ENCODE measurements at places on chromosomes 1 and 21. TPM values are rescaled to one million over a fixed set of nuclear protein-coding genes. Genes with fewer than 3 reads are reported as not detected.

EXO1 gene
- not detected for total RNA-seq

PROK1 gene
- not detected for total RNA-seq

PCP4 gene
- total RNA-seq: 2.1 TPM

HOOK1 gene
- 23.2 TPM for total RNA-seq

CDA gene
- 0.16 TPM for total RNA-seq

LMX1A gene
- total RNA-seq: not detected

KCNJ9 gene
- not detected for total RNA-seq

KRTAP19-8 gene
- total RNA-seq: not detected

FLG gene
- total RNA-seq: not detected

NFASC gene
- total RNA-seq: 7.5 TPM

SUCO gene
- 47.4 TPM for total RNA-seq

TAL1 gene
- 0.46 TPM for total RNA-seq

- no peak for DNase-seq
Observed at GRCh38 chr1:202498542-202498941, 150.0 kb downstream of the PPP1R12B start.

DNA sequence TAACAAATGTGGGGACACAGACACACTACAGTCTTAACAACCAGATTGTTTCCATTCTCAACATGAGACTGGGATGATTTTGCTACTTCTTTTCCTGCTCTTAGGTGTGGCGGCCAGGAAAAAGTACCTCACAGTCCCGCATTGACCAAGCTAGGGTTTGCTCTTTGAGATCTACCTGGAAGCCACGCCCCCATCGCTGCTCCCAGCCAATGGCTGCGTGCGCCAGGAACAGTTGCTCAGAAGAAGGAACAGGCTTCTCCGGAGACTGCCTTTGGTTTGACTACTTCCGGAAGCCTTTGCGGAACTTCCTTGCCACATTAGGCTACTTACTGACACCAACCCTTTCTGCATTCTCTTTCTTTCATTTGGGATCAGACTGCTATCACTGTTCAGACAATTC, 44.2 kb upstream of the PLD5 start:
- no peak for DNase-seq

GRCh38 chr21:44991538-44992483, 52.0 kb downstream of the SLX9 start:
- DNase-seq: peak; percentile 19

DNA sequence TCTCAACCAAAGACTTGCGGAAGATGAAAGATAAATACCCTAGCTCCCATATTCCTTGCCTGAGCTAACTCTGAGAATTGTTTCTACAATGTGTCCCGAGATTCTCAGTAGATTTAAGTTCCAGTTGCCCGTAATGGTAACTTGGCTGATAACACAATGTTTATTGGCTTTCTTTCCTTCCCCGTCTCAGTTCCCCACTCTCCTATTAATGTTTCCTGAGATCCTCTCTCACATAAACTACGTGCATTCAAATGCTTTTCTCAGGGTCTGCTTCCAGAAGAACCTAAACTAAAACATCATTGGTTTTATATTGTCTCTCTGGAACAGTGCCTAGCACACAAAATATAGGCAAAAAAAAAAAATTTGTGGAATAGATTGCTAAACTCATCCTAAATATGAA, 794.2 kb upstream of the ADGRL2 start:
- DNase-seq: no peak

- no peak for DNase-seq
Observed at GRCh38 chr1:65175171-65176055, 27.4 kb downstream of the AK4 start.

- peak; percentile 64 for DNase-seq
Observed at GRCh38 chr1:214328770-214329469, 48.0 kb downstream of the SMYD2 start.

- no peak for DNase-seq
Observed at GRCh38 chr1:182596934-182597333, 7.3 kb downstream of the RGS16 start.

DNA sequence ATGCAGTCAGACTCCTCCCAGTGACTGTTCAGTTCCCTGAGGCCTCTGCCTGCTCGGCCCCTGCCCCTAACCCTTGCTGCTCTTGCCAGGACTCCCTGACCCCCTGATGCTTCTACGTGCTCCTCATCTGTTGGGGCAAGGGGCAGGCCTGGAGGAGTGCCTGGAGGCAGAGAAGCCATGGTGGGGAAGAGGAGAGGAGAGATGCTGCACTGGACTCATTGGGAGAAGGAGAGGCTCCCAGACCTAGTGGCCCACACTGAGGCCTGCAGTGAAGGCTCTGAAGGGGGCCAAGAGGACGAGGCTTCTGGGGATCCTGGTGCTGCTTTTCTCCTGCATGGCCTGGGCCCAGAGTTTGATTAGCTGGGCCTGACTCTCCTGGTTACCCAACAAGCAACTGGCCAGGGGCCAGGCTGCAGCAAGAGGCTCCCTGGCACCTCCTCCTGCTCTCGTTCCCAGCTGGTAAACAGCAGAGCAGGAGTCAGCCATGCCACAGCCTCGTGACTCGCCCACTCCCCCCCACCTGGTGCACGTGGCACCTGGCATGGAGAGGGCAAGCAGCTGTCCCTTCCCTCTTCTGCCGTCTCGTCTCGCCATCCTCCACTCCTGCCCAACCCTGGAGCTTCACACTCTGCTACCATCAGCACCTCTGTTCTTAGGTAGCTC, 847 bp upstream of the RORC start:
- DNase-seq: peak; percentile 99

GRCh38 chr1:89901957-89902669, 81.3 kb downstream of the LRRC8D start:
- no peak for DNase-seq

GRCh38 chr1:184661801-184662200, 92.9 kb downstream of the EDEM3 start:
- DNase-seq: no peak

DNA sequence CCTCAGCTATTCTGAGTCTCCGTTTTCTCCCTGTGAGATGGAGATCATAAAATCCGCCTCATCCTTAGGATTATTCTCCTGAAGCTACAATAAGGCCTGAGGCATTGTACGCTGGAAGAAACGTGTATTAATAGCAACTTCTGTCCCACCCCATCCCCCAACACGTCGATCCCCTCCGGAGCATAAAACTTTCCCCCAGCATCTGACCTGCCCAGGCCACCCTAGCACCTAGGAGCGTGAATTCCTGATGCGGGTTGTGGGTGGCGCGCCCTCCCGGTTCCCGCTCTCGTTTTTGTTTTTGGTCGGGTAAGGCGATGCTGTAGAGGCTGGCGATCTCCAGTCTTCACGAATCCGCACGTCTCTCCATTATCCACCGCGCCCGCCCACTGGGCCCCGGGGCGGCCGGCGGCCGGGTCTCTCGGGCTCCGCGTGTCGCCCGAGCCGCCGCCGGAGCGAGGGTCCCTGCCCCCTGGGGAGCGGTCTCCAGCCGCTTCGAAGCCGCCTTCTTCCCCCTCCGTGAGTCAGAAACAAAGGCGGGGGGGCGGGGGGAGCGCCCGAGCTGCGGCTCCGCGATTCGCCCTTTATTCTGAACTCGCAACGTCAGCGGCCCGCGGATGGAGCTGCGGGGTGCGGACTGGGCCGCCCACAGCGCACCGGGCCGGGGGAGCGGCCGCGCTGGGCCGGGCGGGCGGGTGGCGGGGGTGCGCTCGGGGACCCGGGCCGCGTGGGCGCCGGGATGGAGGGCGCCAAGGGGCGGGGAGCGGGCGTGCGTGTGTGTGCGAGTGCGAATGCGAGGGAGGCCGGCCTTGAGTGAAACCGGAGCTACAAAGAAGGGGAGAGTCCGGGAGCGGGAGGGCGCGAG, at the start of gene PLEKHO1:
PLEKHO1 (plus strand) TSS at position 646 of the 862 bp plus-strand sequence. CDS start 342 bp downstream, outside the sequence.
- peak; percentile 69 for DNase-seq

- peak; percentile 89 for DNase-seq
Observed at GRCh38 chr1:156471496-156472490, 28.8 kb downstream of the MEF2D start.

- DNase-seq: no peak
Observed at GRCh38 chr1:202733251-202733650, 23.0 kb upstream of the SYT2 start.

DNA sequence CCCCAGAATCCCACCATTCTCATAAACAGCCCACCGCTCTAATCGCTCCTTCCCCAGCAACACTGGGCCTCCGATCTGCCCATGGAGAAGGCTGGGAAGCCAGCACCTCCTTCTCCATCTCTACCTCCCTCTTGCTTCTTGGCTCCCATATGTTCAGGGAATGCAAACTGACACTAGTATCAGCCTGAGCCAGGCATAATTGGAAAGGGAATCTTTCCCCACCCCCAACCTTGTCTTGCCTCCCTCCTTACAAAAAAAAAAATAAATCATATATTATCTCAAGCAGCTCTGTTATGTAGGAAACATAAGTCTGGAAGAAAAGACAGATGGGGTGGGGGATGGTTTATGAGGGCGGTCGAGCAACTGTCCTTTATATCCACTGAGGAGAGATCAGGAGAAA, 127.2 kb downstream of the NAV1 start:
- no peak for DNase-seq

DNA sequence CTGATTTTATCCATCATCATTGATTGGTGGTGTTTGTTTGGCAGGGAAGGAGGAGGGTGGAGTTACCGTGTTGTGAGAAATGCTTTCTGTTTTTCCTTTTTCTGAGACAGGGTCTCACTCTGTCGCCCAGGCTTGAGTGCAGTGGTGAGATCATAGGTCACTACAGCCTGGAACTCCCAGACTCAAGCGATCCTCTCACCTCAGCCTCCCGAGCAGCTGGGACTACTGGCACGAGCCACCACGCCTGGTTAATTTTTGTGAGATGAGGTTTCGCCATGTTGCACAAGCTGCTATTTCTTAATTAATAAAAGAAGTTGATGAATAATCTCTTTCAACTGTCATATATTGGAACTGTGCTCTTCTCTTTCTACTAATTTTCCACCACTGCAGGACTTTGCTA, 44.3 kb downstream of the HUNK start:
- DNase-seq: no peak

GRCh38 chr1:236759252-236759859, 35.7 kb upstream of the MTR start:
- DNase-seq: no peak

Data from pancreas (tissue), 10 donors.